ENCODE measurements at places on chromosomes 11 and 22. TPM values are rescaled to one million over a fixed set of nuclear protein-coding genes. Genes with fewer than 3 reads are reported as not detected.

GRCh38 chr22:48740731-48741405 is 1086.8 kb downstream of the BRD1 start:
- H3K4me3 ChIP-seq: no peak overlapping the region
- H3K36me3 ChIP-seq: no peaks in the 10 kb centered on the region
- no peak for DNase-seq
- no peak overlapping the region for H3K27ac ChIP-seq
- H3K27me3 ChIP-seq: no peaks in the 10 kb centered on the region
- H3K4me1 ChIP-seq: no peaks in the 10 kb centered on the region

Gene OR10D3
- not detected for total RNA-seq

DNA sequence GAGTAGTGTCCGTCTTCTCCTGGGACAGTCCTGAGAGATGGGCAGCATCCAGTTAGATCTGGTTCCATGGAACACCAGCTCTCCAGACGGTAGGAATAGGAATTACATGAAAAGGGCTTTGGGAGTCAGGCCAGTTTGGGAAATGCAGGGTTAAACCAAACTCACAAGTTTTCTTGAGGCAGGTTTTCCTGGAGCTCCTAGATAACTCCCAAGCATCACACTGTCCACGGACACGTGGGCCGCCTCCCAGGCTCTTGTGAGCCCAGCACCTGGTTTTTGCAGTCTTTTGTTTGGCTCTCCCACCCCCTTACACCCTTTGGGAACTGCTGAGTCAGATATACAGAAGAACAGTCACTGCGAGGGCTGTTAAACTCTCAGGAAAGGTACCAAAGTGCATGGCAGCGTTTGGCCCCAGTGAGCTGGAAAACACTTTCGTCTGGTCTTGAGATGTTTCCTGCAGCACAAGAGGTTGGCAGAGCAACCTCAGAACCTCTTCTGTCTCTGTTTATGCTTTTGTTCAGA is 90.0 kb downstream of the BCR start:
- peaks cover 46% of the 10 kb centered on the region for H3K36me3 ChIP-seq
- no peaks in the 10 kb centered on the region for H3K4me1 ChIP-seq
- DNase-seq: no peak
- H3K4me3 ChIP-seq: no peak overlapping the region
- no peaks in the 10 kb centered on the region for H3K27me3 ChIP-seq

DNA sequence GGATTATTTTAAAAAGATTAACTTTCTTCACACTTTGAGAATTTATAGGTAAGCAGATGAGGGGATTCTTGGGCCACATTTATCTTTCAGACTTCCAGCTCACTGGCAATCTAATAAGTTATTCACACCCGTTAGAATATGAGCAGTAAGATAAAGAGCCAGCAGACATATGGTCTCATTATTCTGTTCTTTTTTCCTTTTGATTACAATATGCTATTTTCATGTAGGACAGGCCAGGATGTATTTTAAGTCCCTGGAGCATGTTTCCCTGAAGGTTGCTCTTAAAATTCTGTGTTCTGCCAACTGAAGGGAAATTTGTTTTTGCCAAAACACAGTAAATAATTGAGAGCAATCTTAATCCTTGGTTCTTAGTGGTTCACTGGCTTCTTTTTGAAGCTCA is 22.2 kb downstream of the PDHX start:
- H3K27ac ChIP-seq: no peak overlapping the region
- H3K27me3 ChIP-seq: no peaks in the 10 kb centered on the region
- H3K36me3 ChIP-seq: peaks cover 3% of the 10 kb centered on the region
- no peaks in the 10 kb centered on the region for H3K4me1 ChIP-seq
- H3K4me3 ChIP-seq: no peak overlapping the region

Gene TNNI2
- not detected for total RNA-seq

DNA sequence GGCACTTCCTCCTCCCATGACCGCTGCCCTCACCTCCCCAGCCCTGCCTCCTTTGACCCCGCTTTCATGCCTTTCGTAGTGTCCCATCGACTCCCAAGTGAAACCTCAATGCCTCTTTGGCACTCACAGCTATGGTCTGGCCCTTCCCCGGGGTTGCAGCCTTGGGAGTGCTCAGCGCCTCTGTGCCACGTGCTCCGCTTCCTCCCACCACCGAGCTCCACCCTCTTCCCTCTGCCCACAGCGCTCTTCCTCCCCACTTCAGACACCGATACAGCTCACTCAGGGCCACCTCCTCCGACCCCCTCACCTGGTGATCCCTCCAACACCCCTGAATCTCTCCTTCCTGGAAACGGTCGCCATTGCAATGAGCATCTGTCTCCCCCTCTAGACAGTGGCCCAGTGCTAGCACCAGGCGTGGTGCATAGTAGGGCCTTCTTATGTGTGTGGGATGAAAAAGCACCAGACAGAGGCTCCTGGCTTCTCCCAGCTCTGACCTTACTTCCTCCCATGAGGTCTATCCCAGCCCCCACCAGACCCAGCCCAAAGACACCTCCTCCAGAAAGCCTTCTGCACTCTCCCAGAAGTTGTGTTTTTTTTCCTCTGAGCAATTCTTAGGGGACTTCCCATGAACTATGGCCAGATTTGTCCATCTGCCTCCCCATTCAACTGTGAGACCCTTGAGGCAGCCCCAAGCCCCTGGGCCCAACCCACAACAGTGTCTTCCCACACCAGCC is 16.4 kb upstream of the SCGB1A1 start:
- H3K4me3 ChIP-seq: peak overlapping the region; percentile 41
- H3K27me3 ChIP-seq: no peaks in the 10 kb centered on the region
- DNase-seq: peak; percentile 32
- no peaks in the 10 kb centered on the region for H3K36me3 ChIP-seq

Gene OR8B4
- total RNA-seq: not detected

DNA sequence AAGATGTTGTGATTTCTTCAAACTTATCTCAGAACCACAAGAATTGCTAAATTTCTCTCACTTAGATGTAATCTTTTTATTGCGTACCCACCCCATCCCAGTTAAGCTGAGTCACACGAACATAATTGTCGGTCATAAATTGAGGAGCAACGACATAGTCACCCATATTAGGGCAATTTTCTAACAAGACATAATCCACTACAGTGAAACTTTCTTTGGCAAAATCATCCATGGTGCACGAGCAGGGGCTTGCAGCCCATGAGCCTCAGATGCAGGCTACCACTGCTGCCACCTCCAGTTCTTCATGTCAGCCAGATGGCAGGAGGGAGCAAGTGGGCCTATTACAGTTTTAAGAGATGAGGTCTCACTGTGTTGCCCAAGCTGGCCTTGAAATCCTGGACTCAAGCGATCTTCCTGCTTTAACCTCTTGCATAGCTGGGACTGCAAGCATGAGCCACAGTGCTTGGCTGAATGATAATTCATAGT is 70.3 kb upstream of the GRK2 start:
- H3K27me3 ChIP-seq: no peaks in the 10 kb centered on the region
- H3K4me3 ChIP-seq: no peak overlapping the region
- no peak for DNase-seq
- H3K27ac ChIP-seq: no peak overlapping the region
- peaks cover 18% of the 10 kb centered on the region for H3K36me3 ChIP-seq

GRCh38 chr11:9681583-9682372 is 17.9 kb downstream of the SWAP70 start:
- DNase-seq: no peak
- H3K4me1 ChIP-seq: peaks cover 3% of the 10 kb centered on the region
- H3K36me3 ChIP-seq: no peaks in the 10 kb centered on the region
- no peak overlapping the region for H3K27ac ChIP-seq
- no peaks in the 10 kb centered on the region for H3K27me3 ChIP-seq

DNA sequence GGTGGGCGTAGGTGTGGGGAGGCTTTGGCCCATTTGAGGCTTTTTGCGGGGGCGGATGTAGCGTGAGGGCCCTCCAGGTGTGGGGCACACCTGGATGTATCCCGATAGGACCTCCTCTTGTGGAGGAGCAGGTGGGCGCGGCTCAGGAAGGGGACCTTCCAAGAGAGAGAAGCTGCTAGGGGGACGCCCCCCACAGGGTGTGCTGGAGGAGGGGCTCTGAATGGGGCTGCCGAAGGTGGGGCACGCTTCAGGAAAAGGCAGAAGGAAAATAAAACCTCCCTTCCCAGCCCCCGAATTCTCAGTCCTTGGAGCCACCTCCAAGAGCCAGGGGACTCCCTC is 621 bp downstream of the SGSM1 start:
- no peak for DNase-seq
- peaks cover 15% of the 10 kb centered on the region for H3K4me1 ChIP-seq
- no peak overlapping the region for H3K4me3 ChIP-seq

GRCh38 chr11:10937385-10937771 is 79.5 kb upstream of the ZBED5 start:
- peaks cover 10% of the 10 kb centered on the region for H3K4me1 ChIP-seq
- no peaks in the 10 kb centered on the region for H3K36me3 ChIP-seq
- H3K27ac ChIP-seq: no peak overlapping the region
- DNase-seq: no peak

Gene MS4A4E
- 1.0 TPM for total RNA-seq

Gene NPAS4
- not detected for total RNA-seq

DNA sequence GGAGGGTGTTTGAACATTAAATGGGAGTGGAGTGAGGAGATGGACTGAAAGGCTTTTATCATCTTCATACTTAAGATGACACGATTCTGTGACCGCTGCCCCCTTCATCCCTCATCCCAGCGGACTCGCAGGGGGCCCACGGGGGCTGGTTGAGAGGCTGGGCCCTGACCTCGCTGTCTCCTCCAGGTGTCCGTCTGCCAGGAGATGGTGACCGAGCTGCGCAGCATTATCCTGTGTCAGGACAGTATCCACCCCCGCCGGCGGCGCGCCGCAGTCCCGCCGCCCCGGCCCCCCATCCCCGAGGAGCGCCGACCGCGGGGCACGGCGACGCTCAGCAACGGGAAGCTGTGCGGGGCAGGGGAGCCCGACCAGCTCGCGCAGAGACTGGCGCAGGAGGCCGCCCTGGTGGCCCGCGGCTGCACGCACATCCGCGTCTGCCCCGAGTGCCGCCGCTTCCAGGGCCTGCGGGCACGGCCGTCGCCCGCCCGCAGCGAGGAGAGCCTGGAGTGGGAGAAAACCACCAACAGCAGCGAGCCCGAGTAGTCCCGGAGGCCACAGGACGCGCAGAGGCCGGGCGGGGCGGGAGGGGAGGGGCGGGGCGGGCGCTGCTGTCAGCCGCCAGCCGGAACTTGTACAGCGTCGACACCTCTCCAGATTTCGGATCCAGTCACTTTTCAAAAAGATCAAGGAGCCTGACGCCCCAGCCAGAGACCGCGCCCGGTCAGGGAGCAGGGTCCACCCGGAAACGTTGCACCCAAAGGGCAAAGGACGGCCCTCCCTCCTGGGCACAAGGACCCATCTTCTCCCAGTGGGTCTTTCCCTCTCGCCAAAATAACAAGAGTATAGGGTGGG is 38.0 kb upstream of the TBCEL start:
- DNase-seq: peak; percentile 3
- H3K4me3 ChIP-seq: no peak overlapping the region
- no peak overlapping the region for H3K27ac ChIP-seq

Gene CLDN5
- total RNA-seq: 1.7 TPM

DNA sequence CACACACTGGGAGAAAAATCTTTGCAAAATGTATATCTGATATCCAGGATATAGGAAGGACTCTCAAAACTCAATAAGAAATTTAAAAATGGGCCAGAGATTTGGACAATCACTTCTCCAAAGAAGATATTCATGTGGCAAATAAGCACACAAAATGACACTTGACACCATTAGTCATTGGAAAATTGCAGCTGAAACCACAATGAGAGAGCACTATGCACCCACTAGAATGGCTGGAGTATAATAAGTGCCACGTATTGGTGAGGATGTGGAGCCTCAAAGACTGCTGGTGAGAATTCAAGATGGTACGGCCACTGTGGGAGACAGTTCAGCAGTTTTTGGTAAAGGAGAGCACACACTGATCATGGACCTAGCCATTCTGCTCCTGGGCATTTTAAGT is 12.8 kb upstream of the OSBPL5 start:
- no peak for DNase-seq
- no peaks in the 10 kb centered on the region for H3K27me3 ChIP-seq
- no peak overlapping the region for H3K4me3 ChIP-seq
- no peaks in the 10 kb centered on the region for H3K36me3 ChIP-seq

DNA sequence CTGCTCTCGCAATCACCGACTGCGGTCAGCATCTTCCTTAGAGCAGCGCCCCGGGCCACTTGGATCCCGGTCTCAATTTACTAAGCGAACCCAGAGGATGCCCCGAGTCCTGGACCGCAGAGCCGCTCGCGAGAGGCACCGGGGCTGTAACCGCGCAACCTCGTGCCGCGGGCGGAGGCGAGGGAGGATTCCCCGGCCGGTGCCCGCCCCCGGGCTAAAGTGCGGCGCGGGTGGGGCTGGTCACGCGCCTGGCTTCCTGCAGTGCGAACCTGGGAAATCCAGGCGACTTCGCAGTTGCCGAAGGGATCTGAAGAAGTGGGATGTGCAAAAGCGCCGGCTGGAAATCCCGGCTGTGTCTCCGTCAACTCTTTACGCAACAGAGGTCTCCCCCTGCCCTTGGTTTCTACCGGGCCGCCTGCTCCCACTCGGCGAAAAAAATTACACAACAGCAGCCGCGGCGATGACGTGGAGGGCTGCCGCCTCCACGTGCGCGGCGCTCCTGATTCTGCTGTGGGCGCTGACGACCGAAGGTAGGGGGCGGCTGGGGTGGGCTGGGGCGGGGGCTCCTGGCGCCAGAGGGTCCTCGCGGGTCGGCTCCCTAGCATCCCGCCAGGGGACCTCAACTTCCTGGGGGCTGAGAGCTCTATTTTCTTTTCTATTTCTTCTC is at the start of gene NCR3LG1:
Gene NCR3LG1 (plus strand): TSS at position 291 of the 667 bp plus-strand sequence. CDS start 170 bp downstream, at position 461.
- DNase-seq: peak; percentile 61
- peaks cover 37% of the 10 kb centered on the region for H3K4me1 ChIP-seq
- H3K36me3 ChIP-seq: no peaks in the 10 kb centered on the region

DNA sequence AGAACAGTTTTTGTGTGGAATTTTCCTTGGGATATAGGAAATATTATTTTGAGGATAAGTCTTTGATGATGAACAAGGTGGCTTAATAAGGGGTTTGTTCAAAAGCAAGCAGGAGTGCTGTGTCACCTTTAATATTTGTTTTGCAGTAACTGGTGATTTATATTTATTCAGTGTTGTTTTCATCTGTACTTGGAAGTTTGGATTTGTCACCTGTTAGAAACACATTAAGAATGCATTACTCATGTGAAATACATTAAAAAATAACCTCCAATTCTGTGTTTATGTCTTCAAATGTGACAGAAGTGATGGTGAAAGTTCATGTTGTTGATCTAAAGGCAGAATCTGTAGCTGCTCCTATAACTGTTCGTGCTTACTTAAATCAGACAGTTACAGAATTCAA is 70.5 kb downstream of the DKK3 start:
- no peak for DNase-seq
- H3K4me3 ChIP-seq: no peak overlapping the region
- H3K27ac ChIP-seq: no peak overlapping the region
- H3K27me3 ChIP-seq: no peaks in the 10 kb centered on the region

GRCh38 chr22:24803064-24803542 is 2.9 kb upstream of the SGSM1 start:
- H3K27me3 ChIP-seq: no peaks in the 10 kb centered on the region
- no peak overlapping the region for H3K27ac ChIP-seq
- H3K4me3 ChIP-seq: no peak overlapping the region
- H3K36me3 ChIP-seq: no peaks in the 10 kb centered on the region

Gene CRYBA4
- total RNA-seq: not detected

- H3K27ac ChIP-seq: no peak overlapping the region
- no peaks in the 10 kb centered on the region for H3K27me3 ChIP-seq
- no peak overlapping the region for H3K4me3 ChIP-seq
- DNase-seq: no peak
- no peaks in the 10 kb centered on the region for H3K4me1 ChIP-seq
- H3K36me3 ChIP-seq: peaks cover 6% of the 10 kb centered on the region
Observed at GRCh38 chr11:78223320-78223954, 34.7 kb downstream of the USP35 start.

Gene RIBC2
- total RNA-seq: 0.67 TPM

GRCh38 chr22:43566021-43566420 is 154.2 kb downstream of the MPPED1 start:
- H3K4me1 ChIP-seq: no peaks in the 10 kb centered on the region
- H3K27me3 ChIP-seq: no peaks in the 10 kb centered on the region
- H3K36me3 ChIP-seq: no peaks in the 10 kb centered on the region
- H3K27ac ChIP-seq: no peak overlapping the region
- H3K4me3 ChIP-seq: no peak overlapping the region

All from CD4-positive, CD25-positive, alpha-beta regulatory T cell (primary cell).